ENCODE measurements at places on chromosomes 12 and 14.
A peak's percentile ranks its signal among the peaks of the same experiment; 100 is the strongest.

DNA sequence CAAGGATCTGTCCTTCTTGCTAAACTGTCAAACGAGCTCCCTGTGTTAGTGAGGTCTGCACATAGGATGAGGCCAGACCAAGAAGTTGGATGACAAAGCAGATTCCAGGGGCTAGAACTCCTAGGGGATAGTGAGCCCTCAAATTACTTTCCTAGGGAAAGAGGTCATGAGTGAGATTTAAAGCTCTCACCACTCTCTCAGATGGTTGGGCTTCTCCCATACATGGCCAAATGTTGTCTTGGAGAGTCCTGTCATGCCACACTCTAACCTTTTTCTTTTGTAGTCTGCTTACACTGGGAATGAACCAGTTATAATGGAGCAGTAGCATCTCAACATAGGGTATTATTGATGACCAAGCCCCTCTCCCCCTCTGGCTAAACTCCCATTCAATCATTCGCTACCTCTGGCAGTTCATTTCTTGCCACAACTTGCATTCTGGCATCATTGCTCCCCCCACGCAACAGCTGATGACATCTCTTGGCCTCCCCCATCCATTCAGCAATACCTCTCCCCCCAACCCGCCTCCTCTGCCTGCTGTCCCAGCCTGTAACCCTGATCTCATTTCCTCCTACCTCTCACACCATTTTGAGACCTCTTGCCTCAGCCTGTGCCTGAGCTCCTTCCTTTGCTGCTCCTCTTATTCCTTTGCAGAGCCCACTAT, 64.7 kb upstream of the CISTR start:
- no peak for DNase-seq

GRCh38 chr14:81400852-81401251, 728 bp upstream of the STON2 start:
- peak; percentile 99 for DNase-seq

- DNase-seq = peak; percentile 77
Observed at GRCh38 chr12:58639318-58639934, 280.9 kb downstream of the LRIG3 start.

DNA sequence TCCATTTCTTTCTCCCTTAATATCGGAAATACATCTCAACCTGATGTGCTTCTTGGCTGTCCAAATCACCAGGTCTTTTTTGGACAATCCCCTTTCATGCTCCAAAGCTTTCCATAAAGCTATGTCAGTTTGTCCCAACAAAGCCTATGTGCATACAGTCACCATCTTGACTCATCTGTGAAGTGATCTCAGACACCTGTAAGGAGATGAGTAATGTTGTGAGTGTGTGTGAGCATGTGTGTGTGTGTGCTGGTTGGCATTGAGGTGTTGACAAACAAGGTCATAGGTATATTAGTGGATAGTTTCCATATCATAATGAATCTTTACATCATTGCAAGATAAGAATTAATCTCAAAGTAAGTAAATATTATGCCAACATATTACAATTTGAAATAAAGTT, 1243.3 kb upstream of the SEL1L start:
- DNase-seq = no peak

- DNase-seq = peak; percentile 38
Observed at GRCh38 chr12:91179966-91180561, 2.6 kb downstream of the DCN start.

DNA sequence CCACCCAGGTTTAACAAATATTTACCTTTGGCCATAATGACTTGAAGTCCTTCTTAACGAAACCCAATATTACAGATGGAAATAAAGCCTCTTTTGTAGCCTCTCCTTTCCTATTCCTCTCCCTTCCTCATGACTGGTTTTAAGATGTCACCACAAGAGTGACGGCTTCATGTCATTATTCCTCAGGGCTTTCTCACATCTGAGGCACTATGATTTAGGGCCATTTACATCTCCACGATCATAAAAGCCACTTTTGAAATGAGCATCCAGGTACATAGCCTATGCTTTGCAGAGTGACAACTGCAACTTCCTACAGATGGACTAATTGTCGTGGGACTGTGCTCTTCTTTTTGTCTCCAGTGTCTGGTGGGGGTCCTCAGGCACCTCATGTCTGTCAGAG, 32.3 kb upstream of the DACT1 start:
- no peak for DNase-seq

Measured in fibroblast of the aortic adventitia (primary cell).